NCI-H2081 (cell line): ENCODE measurements at places on chromosomes 4 and X.

DNA sequence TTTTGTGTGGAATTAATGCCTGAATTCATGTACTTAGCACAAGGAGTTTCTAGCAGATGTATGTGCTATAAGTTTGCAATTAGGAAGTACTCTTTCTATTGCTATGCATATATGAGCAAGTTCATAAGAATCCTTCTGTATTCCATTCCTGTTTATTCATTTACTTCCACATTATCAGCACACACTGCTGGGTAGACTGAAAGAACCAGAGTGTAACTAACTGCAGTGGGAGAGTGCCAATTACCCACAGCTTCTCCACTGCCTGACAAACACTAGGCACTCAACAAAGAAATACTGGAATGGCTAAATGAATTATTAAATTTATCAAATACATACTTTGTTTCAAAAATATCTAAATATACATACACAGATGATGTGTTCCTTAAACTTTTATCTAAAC, 219.6 kb downstream of the CAMK2D start:
- no peak for DNase-seq

GRCh38 chrX:397575-397974, 10.9 kb upstream of the PPP2R3B start:
- DNase-seq, result no peak

- no peak for DNase-seq
Observed at GRCh38 chr4:23789762-23790161, 100.1 kb downstream of the PPARGC1A start.

DNA sequence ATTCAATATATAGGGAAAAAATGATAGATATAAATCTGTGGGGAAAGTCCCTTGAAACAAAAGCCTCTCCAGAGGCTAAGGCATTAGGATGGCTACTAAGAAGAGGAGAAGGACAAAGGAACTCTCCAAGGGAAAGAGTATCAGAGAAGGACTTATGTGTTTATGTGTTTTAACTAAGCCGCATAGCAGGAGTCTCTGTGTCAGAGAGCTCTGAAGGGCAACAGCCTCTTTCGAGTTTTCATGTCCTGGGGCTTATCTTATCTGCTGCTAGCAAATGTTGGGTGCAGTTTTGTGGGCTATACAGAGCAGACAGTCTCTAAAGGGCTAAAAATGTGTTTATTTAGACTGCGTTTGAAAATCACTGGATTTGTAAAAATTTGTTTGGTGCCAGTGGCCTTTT, 1145.6 kb upstream of the DIAPH2 start:
- DNase-seq, result no peak

DNA sequence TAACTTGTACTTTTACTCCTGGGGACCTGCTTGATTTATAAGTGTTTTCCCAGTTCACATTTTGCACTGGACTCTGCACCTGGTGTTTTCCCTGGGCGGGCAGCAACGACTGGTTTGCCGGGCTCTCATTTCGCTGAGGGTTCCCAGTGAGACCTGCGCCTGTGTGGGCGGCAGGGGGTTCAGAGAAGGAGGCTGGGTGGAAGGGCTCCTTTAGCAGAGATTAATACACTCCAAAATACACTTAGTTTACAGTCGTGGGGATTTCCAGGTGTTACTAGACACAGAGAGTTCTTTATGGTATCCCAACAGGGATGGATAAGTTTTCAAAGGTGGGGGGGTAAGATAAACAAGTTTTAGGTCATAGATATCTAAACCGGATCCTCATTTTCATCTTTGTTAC, 53.0 kb upstream of the SHISA3 start:
- DNase-seq, result no peak

DNA sequence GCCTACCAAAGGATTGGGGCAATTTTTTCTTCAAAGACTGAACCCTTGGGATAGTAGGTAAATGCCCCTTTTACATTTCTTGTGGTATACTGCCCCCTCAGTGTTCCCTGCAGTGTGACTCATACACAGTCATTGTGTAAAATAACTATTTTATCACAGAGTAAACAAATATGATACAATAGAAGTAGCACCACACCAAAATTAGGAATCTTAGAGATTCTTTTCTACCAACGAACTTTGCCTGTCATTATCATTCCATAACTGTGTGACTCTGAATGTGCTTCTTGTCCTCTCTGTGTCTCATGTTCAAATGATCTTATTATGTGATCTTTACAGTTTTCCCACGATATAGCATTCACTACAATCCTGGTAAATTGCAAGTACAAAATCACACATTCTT, 517.0 kb downstream of the ZIC3 start:
- DNase-seq, result no peak

GRCh38 chr4:69930768-69931167, at the start of gene CSN1S1:
Gene CSN1S1 (plus strand): TSS chr4:69931068. CDS start chr4:69932556, 1,488 bp downstream.
- DNase-seq, result no peak

DNA sequence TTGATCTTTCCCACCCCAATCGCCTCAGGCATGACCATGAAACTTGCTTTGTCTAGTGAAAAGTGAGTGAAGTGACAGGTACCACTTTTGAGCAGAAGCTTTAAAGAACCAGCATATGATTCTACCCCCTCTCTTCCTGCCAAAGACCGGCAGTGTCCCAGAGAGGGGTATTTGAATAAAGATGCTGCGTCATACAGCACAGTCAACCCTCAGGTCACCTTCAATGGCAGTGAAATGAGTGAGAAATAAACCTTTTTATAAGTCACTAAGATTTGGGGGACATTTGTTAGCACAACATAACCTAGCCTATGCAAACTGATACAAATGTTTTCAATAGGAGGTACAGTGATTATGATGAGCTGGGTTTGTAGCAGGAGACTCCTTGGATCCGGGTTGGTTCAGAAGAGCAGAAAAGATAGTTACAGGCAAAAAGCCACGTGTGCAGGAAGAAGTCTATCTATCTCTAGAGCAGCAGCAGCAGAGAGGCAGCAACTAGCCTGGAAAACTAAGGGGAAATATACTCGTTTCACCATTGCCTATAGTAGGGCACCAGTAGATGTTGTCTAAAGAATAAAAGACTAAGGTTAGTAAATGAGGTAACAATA, 30.3 kb upstream of the SPRY1 start:
- DNase-seq, result no peak

- peak; percentile 82 for DNase-seq
Observed at GRCh38 chr4:73608689-73609594, 11.3 kb downstream of the RASSF6 start.

GRCh38 chr4:17134100-17134499, 235.7 kb upstream of the LDB2 start:
- no peak for DNase-seq

DNA sequence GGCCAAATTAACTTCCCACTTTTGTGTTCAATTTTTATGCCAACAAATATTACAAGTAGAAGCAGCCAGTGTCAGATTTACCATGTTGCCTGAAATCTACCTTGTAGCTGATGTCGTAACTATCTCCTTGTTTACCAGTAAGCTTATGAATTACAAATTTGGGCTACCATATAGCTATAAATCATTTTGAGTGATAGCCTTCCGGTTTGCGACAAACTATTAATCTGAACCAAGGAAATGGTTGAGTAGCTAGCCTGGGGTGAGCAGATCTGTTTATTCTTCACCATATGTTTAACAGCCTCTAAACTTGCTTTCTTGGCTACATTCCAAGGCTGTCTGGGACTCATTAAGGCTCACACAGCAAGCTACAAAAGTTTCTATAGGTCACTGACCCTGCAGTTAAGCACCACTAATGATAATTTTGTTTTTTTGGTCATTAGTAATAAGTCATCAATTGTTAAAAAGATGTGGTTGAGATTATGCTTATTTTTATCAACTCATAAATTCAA, 218.7 kb upstream of the SPOCK3 start:
- no peak for DNase-seq

- peak; percentile 66 for DNase-seq
Observed at GRCh38 chr4:168264903-168265302, 53.6 kb downstream of the DDX60 start.

DNA sequence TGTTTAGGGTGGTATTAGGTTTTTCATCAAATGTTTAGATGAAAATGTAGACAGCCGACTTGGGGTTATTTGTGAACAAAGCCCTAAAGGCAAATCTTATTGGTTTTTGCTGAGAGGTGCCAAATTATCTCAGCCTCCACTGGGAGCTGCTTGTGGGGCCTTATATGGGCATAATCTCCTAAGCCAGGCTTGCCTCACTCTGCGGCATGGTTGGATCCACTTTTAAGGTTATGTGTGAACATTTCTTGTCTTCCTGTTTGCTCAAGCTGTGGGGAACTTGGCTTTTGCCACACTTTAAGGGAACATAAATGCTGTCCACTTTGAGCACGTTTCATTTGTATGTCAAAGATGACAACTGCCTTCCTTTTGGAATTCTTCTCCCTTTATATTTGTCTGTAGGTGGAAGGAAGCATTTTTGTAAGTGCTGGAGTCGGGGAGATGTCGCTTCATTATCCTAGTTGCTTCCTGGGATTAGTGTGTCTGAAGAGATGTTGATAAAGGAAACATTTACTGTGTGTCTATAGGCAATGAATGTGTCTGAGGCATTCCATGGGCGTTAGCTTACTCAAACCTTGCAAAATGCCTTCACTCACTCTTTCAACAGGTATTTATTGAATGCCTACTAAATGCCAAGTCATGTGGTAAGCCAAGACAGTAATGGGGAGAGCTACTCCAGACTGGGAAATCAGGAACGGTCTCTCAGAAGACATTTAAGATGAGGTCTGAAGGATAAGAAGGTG, 78.3 kb downstream of the SLC9A6 start:
- DNase-seq, result no peak

- no peak for DNase-seq
Observed at GRCh38 chrX:132369617-132370326, 119.1 kb downstream of the MBNL3 start.

- no peak for DNase-seq
Observed at GRCh38 chr4:38004887-38005286, 44.7 kb downstream of the PTTG2 start.

- DNase-seq, result no peak
Observed at GRCh38 chrX:9196961-9197640, 163.2 kb upstream of the FAM9B start.

- no peak for DNase-seq
Observed at GRCh38 chr4:48954314-48954713, 31.8 kb upstream of the CWH43 start.

GRCh38 chr4:10806953-10807645, 122.5 kb upstream of the CLNK start:
- no peak for DNase-seq

- DNase-seq, result no peak
Observed at GRCh38 chr4:189048119-189048518, 892.6 kb upstream of the FRG1 start.

- no peak for DNase-seq
Observed at GRCh38 chr4:25089051-25089763, 58.5 kb upstream of the LGI2 start.

DNA sequence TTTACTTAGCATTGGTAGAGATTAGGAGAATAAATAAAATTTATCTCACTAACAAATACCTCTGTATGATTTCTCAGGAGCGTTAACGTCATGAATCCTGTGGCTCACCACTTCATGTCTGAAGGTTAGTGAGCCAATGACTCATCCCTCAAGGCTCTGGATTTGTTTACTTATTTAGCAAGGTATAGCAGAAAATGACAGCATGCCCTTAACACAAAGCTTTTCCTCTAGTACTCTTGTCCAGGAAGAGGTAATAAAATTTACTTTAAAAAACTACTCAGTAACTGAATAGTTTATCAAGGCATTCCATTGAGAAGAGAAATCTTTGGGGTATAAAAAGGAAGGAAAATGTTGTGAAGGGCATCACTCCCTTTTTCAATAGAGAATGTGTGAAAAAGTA, 823.8 kb downstream of the CCSER1 start:
- DNase-seq, result peak; percentile 9
